ENCODE measurements at places on chromosomes 7 and 10.
A peak's percentile ranks its signal among the peaks of the same experiment; 100 is the strongest.

- no peak for DNase-seq
These were observed 344.5 kb downstream of the PCLO start for GRCh38 chr7:82818171-82818570.

DNA sequence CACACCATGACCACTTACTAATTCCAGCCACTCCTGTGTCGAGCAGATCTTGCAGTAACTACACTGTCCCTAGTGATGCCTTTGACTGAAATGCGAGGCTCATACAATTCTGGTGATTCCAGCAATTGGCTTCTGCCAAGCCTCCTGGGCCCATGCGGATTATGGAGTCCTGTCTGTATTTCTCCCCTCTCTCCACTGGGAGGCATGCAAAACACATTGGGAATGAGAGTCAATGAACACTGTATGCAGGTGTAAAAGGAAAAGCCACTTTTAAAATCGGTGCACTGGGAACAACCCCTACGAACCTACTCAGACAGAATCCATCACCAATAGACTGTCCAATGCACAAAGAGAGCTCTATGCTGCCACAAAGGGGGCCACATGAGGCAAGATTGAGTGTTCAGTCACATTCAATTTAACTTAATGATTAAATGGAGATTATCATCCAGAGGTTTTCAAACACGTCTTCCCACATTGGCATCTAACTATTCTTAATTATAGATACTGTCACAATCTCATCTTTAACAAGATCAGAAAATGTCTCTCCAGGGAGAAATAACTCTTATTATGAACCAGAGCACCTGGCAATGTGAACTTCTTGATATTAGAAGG, 550.6 kb downstream of the GLRX3 start:
- no peak for DNase-seq

GRCh38 chr7:156620291-156620675, 20.3 kb upstream of the RNF32 start:
- DNase-seq: no peak

DNA sequence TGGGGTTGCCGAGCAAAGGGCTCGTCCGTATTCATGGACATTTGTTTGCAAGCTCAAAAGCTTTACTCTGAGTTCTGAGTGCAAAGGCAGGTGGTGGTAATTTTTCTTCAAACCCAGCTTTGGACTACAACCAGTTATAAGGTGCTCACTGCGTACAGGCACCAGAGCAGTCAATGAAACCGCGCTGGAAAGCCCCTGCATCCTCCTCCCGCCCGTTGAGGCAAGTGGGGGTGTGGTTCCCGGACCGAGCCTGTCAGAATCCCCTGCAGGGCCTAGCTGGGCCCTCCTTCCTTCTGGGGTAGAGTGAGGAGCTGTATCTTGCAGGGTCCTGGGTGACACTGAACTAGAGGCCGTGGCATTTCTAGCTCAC, 22.3 kb downstream of the AMZ1 start:
- no peak for DNase-seq

DNA sequence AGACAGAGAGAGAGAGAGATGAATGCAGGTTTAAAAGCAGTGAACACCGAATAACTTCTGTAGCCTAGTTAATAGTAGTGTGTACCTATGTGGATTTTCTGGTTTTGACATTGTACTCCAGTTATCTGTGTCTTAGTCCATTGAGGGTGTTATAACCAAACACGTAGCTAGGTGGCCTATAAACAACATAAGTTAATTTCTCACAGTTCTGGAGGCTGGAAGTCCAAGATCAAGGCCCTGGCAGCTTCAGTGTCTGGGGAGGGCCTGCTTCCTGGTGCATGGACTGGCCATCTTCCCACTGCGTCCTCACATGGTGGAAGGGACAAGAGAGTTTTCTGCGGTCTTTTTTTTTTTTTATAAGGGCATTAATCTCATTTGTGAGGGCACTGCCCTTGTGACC, 23.5 kb downstream of the AOC1 start:
- DNase-seq: no peak

DNA sequence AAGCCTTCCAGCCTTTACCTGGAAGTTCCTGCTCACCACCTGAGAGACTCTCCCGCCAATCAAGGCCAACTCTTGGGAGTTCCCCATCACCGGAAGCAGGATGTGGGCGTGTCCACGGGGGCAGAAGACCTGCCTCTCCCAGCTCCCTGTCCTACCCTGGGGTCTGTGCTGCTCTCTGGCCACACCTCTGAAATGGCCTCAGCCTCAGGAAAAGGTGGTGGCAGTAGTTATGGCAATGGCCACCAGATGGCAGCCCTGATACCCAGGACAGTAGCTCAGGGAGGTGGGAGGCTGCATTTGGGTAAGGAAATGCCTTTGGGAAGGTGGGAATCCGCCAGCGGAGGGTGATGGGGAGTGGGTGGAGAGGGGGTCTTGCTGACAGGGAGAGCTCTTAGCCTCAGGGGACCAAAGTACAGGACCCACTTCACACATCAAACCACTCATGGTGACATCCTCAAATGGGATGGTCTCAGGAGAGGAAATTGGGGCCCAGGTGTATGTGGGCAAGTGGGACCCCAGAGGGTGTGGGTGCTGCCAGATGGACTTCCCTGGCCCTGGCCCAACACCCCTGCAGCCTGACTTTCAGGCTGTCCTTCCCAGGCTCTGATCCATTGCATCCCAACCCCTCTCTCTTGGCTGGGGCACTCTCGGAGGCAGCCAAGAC, 33.9 kb downstream of the KAZALD1 start:
- DNase-seq: peak; percentile 36

DNA sequence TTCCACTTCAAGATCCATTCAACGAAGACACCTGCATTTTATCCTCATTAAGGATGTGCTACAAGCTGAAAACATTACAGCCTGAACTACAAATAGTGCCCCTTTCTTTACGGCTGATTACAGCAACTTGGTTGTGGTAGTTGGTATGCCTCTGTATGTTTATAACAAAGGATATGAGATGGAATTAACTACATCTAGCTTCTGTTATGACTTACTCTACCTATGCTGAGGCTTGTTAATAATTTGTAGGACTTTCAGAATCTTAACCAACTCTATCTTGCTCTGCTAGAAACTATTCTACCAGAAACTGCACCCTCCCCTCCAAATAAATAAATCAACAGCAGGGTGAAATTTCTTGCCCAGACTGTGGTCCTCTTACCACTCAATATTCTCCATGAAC, 448.1 kb downstream of the GRM8 start:
- no peak for DNase-seq

DNA sequence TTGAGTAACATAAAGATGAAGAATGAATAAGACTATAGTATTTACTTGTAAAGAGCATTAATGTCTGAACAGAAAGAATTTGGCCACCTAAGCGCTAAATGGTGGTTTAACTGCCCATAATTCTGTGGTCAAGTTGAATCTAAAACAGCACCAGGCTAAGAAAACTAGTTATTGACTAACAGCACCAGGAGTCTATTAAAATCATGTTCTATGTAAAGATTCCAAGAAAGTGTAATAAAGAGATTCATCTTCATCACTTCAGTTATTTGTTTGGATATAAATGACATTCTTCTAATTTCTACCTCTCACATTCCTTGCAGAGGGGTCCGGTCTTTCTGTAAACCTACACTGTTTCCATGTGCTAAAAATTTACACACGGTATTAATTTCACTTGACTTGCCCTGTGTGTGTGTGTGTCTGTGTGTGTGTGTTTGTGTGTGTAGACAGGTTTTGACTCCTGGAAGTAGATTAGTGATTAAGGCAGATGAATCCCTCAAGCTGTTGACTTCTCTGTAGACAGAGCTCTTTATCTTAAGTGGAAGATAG, 84.4 kb downstream of the KLF6 start:
- DNase-seq: no peak

DNA sequence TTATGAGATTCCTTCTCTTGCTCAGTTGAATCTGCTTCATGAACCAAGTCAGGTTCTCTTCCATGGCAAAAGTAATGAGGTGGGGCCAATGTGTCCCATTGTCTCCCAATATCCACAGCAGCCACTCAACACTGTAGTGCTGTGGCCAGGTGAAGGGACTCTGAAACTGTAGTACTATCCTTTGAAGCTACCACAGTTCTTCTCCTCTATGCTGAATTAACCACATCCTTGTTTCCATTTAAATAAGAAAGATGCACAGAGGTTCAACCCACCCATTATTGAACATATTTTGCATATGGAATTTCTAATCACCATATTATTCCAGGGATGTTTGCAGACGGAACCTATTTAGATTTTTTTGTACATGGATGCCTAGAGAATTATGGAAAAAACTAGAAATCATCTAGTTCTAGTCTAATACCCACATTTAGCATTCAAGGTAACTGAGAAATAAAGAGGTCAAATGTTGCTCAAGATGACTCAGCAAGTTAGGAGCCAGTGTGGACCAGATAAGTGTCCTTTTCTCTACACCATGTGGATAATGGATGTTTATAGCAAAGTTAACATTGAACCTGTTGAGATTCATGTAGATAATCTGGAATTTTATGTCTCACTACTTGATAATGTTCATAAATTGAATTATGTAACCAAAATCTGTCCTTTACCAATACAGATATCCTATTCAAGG, 64.5 kb downstream of the LRRTM3 start:
- DNase-seq: no peak

DNA sequence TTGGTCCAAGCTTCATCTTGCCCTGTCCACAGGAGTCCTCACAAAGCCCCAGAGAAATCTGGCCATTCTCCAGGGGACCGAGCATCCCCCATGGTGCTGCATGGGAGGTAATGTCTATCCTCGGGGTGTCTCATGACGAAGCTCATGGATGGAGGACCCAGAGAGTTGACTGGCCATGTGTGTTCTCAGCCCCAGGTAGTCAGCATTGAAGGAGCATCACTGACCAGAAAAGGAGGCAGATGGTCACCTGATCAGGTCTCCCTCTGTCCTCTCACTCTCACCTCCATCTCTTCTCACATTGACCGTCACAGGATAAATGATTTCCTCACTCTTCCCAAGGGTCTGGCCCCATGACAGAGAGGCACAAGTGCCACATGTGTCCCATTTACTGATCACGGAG, 33.4 kb upstream of the GDF10 start:
- DNase-seq: no peak

GRCh38 chr7:87075671-87076404, 16.4 kb upstream of the ELAPOR2 start:
- no peak for DNase-seq

DNA sequence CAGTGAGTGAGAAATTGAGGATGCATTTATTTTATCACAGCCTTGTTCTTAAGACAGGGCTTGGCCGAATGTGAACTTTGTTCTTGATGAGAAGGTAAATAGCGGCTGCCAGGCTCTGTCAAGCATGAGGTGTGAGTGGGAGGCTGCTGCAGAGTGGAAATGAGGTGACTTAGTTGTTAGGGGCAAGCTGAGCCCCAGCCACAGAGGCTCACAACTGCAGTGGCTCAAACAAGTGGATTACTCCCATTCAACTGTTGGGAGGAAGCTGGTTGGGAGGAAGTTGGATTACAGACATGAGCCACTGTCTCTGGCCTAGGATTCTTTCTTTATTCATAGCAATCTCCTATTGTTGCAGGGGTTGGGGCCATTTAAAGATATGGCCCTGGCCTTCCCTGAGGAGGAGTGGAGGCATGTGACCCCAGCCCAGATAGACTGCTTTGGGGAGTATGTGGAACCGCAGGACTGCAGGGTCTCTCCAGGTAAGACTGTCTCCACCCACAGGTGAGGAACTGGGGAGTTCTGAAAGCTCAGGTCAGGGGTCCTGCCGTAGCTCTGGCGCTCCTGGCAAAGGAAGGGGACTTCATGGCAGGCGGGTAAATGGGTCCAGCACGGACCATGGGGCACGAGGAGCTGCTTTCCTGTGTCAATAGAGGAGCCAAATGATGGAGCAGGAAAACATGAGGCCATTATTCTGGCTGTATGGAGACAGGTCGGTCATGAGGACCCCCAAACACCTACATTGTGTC, 7.1 kb downstream of the ZSCAN25 start:
- no peak for DNase-seq

DNA sequence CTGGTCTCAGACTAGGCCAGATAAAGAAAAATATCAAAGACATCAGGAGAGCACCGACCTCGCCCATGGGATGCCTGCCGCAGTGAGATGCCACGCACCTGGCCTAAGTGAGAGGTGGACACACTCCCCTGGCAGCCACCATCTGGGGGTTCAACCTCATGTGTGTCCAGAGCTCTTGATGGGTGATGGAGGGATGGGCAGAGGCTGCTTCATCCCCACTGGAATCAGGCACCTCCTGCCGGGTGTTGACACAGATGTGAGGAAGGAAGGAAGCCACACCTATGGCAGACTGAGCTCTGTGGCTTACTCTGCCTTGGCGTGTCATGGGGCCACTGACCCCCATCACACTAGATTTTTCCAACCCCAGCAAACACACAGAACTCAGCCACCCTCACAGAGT, 11.4 kb downstream of the ZNF488 start:
- DNase-seq: no peak

GRCh38 chr7:97697396-97697795, 34.5 kb upstream of the TAC1 start:
- no peak for DNase-seq

DNA sequence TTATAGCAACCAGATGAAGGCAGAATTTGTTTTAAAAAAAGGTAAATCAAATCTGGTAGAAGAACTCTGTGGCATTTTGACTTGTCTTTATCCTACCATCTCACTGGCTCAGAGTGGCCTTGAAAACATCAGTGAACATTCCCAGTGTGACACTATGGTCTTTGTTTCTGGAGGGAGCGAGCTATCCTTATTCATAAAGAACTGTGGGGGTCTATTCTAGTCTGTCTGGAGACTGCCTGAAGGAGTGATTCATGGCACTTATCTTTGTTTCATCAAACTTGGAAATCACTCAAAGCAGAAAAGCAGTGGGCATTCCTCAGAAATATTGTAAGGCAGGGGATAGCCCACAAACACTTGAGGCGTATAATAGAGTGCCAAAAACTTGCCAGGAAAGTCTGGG, 719.1 kb downstream of the PCDH15 start:
- DNase-seq: no peak

GRCh38 chr10:122986335-122986734, 6.1 kb downstream of the PSTK start:
- no peak for DNase-seq

DNA sequence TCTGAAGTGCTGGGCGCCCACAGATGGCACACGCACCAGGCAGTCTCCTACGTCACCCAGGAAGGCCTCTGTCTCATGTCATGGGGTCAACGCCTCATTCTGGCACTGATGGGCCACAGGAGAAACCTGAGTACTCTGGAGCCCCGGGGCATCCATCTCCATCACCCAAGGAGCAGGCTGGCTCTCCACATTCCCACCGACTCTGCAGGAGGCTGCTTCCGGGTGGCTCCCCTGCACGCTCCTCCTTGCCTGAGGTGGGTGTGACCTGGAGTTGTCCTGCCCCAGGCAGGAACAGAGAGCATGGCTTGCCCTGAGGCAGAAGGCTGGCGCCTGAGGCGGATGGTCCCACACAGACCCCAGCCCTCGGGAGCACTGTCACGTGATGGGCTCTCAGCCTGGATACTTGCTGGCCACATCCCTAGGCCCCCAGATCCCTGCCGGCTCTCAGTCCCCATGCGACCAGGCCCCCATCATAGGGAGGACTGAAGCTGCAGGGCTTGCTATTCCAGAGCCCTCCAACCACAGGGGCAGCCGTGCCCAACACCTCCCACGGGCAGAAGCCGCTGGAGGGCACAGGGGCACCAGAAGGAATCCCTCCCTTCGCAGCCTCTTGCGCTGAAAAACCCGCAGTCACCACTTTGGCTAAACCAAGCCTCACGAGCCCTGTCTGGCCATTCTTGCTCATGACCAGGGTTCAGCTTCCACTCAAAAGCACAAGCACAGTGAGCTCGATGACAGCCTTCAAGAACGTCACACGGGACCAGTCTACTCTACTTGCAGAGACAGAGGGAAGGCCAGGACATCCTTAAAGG, 80.7 kb downstream of the MAD1L1 start:
- DNase-seq: no peak
